Stomach (tissue), 19 donors: ENCODE measurements at places on chromosomes 16 and 17.

DNA sequence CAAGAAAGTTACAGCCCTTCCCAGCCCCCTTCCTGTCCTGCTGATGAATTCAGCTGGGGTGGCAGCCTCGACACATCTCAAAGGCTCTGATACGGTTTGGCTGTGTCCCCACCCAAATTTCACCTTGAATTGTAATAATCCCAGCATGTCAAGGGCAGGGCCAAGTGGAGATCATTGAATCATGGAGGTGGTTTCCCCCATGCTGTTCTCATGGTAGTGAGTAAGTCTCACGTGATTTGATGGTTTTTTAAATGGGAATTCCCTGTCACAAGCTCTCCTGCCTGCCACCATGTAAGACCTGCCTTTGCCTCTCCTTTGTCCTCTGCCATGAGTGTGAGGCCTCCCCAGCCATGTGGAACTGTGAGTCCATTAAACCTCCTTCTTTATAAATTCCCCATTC, 163.2 kb upstream of the FOXF1 start:
- no peak for DNase-seq

DNA sequence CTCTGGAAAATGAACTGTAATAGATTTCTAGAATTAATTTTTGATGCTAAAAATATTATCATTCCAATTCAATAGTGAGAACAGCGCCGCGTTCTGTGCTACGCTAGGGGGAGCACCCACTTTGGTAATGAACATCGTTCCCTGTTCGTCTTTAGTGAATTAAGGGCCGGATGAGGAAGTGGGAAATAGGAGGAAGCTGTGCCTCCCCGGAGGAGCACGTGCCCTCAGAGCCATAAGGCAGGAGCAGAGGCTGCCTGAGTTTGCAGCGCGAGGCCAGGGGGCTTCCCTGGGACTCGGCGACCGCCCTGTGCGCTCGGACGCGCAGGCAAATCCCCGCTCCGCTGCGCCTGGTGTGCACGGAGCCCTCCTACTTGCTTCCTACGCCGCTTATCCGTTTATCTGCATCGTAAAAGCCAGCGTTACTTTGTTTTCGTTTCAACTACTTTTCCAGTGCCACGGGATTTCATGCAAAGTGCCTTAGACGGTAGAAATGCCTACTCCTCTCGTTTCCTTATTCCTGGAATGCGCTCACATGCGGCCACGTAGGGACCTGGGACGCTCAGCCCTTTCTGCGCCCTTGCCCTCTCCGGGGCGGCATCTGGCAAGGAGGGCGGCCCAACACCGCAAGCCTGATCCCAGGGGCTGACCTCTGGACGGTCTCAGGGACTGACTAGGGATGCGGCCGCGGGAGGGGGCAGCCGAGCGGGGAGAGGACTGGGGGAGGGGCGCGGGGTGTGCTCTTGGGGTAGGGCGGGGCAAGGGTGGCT, 76.4 kb downstream of the KCNJ12 start:
- DNase-seq: peak; percentile 88

DNA sequence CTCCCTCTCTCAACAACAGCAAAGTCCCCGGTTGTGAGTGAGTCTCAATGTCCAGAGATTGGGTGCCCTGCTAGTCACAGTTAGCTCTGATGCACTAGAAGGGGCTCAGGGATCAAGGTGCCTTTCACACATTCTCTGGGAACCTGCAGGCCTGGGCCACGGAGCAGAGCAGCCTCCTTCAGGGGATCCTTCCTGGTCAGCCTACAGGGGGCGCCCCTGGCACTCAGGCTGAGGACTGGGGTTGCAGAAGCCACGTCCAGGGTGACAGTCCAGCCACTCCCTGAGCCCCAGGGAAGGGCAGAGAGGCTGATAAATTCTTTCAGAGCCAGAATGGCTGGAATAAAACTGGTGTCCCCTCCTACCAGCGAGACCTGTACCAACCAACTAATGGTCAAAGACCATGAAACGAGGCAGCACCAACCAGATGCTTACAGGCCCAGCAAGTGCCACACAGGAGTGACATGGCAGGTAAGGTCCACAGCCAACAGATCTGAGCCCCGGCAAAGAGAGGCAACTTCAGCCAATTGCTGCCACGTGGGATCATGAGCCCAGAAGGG, 43.5 kb downstream of the ST3GAL2 start:
- DNase-seq: peak; percentile 85

GRCh38 chr17:9212376-9213302, 191.3 kb downstream of the NTN1 start:
- DNase-seq: no peak

GRCh38 chr16:1539720-1540555, 6.5 kb downstream of the TMEM204 start:
- DNase-seq: no peak

DNA sequence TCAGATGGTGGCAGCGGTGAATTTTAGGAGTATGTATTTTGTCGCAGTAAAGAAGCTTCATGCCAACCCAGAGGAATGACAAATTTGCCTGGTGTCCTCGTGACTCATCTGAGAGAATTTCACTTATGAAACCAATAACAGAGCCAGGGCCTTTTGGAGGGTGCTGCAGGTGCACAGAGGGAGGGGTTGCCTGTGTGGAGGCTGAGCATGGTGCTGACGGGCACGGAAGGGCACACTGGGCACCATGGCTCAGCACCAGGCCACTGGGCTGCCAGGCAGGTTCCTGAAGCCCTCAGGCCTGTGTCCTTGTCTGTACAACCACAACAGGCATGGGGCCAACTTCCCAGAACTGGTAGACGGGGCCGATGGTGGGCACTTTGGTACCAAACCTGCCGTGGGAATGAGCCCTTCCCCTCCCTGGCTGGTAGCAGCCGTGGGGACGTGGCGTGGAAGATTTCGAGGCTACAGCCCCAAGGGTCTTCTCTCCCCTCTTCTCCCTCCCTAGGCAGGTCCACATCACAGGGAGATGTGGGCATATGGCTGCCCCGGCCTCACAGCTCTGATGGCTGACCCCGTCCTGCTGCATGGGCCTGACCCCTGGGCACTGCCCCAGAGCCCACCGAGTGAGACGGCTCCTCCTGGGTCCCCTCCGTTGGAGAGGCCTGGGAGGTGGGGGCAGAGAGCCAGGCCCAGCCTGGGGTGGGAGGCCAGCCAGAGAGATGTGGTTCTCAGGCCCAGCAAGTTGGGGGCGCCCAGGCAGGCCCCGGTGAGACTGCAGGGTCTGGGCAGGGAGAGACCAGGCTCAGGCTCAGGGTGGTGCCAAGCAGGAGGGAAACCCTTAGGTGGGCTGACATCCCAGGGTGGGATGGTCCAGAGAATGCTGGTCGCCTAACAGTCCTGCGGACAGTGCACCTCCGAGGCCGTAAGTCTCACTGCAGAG, 30.2 kb upstream of the ZNF469 start:
- no peak for DNase-seq

DNA sequence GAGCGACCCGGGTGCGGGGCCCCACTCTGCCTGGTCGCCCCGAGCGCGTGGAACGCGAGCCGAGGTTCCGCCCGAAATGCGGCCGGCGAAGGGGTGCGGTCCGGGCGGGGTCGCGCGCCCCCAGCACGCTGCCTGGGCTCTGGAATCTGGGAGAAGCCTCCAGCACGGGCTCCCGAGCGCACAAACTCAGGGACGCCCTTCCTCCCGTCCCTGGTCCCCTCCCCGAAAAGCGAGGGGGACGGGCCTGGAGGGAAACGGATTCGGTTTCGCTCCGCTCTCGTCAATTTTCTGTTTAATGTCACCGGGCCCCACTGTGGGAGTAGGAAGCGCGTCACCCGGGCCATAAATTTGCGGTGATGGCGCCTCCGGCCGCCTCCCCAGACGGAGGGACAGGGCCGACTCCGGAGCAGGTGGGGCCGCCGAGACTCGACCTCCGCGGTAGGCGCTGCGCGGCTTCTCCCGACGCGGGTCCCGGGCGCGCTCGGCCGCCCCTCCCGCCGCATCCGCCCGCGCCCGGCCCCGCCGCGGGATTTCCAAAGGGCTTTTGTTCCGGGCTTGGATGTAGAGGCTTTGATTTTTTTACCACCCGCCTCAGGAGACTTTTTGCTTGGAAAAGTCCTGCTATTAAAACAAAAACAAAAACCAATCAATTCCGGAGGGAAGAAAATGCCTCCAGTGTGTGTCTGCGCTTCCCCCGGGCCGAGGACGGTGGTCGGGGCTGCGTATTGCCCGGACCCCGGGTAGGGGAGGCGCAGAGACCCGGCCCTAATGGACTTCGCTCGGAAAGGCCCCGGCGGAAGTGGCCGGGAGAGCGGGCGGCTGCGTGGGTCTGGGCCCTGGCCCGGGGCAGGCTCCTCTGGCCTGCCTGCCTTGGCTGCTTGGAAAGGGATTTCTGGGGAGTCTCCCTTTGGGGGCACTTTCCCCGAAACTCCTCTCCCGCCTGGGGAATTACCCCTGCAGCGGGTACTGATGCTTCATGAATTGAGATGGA, 7.9 kb upstream of the BAHCC1 start:
- peak; percentile 89 for DNase-seq

- DNase-seq: peak; percentile 49
Measured at GRCh38 chr16:79509211-79509631, 91.3 kb downstream of the MAF start.

DNA sequence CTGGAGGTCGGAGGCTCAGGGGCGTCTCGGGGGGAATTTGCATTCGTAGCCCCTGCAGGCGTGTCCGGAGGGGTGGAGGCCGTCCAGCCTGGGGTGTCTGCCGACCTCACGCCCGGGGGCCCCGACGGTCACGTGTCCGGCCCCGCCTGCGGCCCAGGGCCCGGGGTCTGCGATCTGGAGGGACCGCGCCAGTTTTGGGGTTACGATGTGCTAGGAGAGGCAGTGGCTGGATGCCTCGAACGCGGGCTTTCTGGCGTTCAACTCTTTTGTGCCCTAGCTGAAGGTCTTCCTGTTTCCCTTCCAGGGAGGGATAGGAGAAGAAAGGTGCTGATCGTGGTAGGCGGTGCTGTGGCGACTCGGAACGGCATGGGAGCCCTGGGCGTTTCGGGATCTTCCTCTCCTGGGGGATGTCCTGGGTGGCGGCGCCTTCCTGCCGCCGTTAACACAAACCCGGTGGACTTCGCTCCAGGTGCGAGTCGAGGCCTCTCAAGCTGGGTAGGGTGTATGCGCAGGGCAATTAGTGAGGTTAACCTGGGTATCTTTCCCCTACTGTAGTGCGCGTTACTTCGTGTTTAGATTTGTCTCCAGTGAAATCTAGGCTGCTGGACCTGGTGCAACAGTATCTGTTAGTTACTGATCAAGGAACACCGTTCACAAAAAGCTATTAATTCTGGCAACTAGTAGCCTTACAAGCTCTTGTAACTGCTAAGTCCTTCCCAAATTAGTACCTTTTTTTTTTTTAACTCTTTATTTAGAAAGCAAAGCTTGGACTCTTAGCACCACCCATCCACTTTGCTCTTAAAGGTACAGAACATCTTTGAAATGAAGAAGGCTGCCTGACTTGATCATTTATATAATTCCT, 1.3 kb downstream of the AKAP1 start:
- peak; percentile 50 for DNase-seq

- DNase-seq: no peak
Measured at GRCh38 chr17:72273289-72274056, 152.7 kb downstream of the SOX9 start.

- DNase-seq: peak; percentile 33
Measured at GRCh38 chr16:78563905-78564304, 464.5 kb downstream of the WWOX start.
